NCI-H146 (cell line): ENCODE measurements at places on chromosomes 4 and X.

GRCh38 chr4:185711726-185712125, 100.3 kb downstream of the SORBS2 start:
- no peak for DNase-seq

GRCh38 chrX:111308039-111308438, 37.8 kb upstream of the CAPN6 start:
- DNase-seq = no peak

DNA sequence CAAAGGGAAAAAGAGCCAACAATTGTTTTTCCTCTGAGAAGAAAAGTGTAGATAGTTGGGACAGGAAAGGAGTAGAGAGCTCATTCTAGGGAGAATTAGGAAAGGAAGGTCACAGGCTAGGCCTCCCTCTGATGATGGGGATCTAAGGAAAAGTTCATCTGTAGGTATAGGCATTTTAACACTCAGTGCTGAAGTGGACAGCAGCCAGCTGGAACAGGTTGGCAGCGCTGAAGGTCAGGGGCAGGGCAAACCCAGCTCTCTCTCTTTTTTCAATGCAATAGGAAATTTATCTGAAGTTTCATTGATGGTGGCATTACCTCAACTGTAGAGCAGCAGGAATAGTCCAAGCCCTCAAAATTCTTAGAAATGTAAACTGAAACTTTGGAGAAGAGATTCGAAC, 98.5 kb upstream of the ETNPPL start:
- no peak for DNase-seq

DNA sequence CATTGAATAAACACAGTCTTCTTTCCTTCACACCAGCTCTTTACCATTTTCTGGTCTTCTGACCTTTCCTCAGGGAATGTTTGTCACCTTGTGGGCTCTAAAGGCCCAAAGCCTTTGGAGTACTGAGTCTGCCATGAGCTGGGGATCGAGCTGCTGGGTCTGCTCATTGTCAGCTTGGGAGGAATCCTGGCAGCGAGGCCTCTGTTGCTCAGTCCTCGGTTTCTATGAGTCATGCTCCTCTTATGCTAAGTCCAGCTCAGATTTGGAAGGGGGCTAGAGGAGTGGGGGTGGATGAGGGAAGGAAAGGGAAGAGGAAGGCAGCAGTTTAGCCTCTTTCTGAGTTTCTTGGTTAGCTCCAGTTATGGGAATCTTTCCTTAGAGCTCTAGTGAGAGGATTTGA, 31.1 kb downstream of the NHSL2 start:
- no peak for DNase-seq

- DNase-seq = no peak
Measured at GRCh38 chrX:68999356-68999755, 165.9 kb downstream of the PJA1 start.

GRCh38 chr4:53494851-53495250, 96.4 kb downstream of the LNX1 start:
- no peak for DNase-seq

GRCh38 chr4:27666943-27667342, 806.3 kb downstream of the STIM2 start:
- no peak for DNase-seq

- DNase-seq = no peak
Measured at GRCh38 chr4:29453303-29453820, 1266.8 kb upstream of the PCDH7 start.

DNA sequence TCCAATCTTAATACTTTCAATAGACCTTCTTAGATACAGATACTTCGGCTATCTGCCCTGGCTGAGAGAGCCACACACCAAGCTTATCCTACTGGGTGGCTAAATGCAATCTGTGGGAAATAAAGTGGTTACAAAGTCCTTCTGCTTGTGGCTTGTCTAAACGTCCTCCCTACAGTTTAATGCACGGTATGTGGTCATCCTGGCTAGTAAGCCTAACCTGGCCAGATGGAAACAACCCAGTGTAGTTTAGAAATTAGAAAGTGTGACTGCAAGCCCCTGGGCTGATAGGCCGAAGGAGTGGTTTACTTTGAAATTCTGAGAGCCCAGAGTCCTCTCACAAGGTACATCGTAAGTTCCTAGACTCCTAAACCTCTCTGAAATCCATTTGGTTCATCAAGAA, 47.9 kb downstream of the HELT start:
- DNase-seq = no peak

DNA sequence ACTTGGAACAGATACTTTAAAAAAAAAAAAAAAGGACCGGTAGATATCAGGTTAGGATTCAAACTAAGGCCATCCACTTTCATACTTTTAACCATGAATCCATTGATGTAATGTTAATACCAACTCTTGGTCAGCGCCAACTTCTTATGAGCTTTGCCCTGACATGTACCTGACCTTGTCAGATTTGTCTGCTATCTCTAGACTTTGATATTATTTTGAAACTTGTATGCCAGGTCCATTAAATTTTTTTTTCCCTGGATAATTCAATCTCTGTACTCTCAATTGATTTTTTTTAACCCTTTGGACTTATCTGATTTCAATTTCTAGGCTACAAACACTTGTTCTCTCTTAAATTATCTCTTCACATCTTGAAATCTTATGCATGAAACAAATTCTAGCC, 27.2 kb upstream of the UGT2B7 start:
- no peak for DNase-seq

- DNase-seq = no peak
Measured at GRCh38 chr4:113209153-113209552, 159.7 kb downstream of the ANK2 start.
